ENCODE measurements at places on chromosomes 3 and 15.
A peak's percentile ranks its signal among the peaks of the same experiment; 100 is the strongest.

- H3K27me3 ChIP-seq = peaks cover 4% of the 10 kb centered on the region
- no peak overlapping the region for H3K4me3 ChIP-seq
- no peaks in the 10 kb centered on the region for H3K36me3 ChIP-seq
These were observed 2.7 kb upstream of the PLCL2 start for GRCh38 chr3:16881896-16882630.

DNA sequence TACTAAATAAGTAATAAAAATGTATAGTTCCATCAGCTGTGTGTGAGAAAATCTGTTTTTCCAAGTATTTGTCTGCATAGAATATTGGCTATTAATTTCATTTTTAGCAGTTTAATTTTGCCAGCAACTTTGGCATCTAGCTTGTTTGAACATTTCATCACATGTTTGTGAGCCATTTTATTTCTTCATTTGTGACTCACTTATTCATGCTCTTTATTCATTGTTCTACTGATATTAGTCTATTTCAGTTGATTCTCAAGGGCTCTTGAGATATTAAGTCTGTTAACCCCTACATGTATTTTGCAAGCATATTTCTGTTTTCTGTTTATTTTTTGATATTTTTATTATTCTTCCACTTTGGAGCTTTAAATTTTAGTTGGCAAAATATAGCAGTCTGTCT is 74.0 kb upstream of the PHLDB2 start:
- H3K36me3 ChIP-seq = no peaks in the 10 kb centered on the region
- H3K27ac ChIP-seq = no peak overlapping the region
- H3K4me3 ChIP-seq = no peak overlapping the region
- H3K4me1 ChIP-seq = no peaks in the 10 kb centered on the region
- DNase-seq = no peak

DNA sequence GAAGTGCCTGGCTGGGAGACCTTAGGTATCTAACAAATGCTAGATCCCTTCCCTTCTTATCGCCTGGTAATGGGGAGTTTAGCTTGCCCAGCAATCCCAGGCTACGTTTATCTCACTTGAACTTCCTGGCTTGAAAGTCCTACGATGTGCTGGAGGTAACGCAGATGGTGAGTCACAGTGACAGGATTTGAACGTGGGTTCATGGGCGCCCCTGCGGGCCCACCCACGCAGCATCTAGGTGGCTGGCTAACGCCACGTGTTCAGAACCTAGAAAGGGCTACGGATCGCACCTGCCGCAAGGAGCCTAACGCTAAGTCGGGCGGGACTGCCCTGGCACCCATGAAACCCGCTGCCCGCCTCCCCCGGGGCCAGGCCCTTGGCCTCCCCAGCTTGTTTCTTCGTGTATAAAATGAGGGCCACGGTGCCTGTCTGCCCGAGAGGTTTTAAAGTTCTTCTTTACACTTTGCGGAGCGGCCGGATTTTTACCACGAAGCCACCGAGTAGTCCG is 600 bp upstream of the USP3 start:
- H3K27me3 ChIP-seq = peaks cover 55% of the 10 kb centered on the region
- H3K27ac ChIP-seq = no peak overlapping the region
- no peaks in the 10 kb centered on the region for H3K4me1 ChIP-seq
- H3K36me3 ChIP-seq = no peaks in the 10 kb centered on the region
- no peak for DNase-seq
- peak overlapping the region; percentile 27 for H3K4me3 ChIP-seq

- H3K27ac ChIP-seq = no peak overlapping the region
- no peak overlapping the region for H3K4me3 ChIP-seq
- no peak for DNase-seq
- no peaks in the 10 kb centered on the region for H3K27me3 ChIP-seq
These were observed 26.2 kb downstream of the GNB4 start for GRCh38 chr3:179425075-179425474.

- no peak for DNase-seq
- no peaks in the 10 kb centered on the region for H3K36me3 ChIP-seq
- no peak overlapping the region for H3K27ac ChIP-seq
- H3K4me3 ChIP-seq = no peak overlapping the region
- peaks cover 1% of the 10 kb centered on the region for H3K4me1 ChIP-seq
These were observed 48.7 kb upstream of the TSC22D2 start for GRCh38 chr3:150359381-150359780.

DNA sequence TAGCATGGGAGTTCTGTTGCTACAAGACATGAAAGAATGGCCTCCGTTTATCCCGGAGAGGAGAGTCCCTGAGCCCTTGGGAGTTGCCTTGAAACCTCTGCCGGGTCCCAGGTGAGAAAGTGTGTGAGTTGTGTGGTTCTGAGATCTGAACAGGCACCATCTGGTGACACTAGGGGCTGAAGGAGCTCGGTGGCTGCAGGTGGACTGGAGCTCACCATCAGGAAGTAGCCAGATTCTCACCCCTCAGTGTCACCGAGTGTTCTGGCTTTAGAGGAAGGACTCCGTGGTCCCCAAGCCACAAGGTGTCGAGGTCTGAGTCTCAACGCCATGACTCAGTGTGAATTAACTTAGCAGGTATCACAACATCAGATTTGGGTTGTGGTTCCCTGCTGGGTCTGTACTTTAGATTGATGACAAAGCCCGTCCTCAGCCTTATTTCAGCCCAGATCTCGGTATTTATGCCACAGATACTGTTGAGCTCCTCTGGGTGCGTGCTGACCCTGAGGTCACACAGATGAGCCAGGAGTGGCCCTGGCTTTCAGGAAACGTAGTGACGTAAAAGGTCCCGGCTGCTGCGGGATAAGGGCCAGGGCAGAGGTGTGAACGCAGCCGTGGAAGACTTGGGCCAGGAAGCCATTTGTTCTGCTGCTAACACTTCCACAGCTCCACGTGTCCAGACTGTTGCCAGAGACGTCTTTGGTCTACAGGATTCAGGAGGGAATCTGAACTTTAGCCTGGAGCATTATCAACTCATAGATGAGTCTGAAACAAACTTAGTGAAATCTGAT is 54.4 kb downstream of the PGPEP1L start:
- H3K4me1 ChIP-seq = no peaks in the 10 kb centered on the region
- no peaks in the 10 kb centered on the region for H3K27me3 ChIP-seq
- no peak overlapping the region for H3K27ac ChIP-seq
- no peak for DNase-seq
- H3K36me3 ChIP-seq = peaks cover 40% of the 10 kb centered on the region

- no peak overlapping the region for H3K27ac ChIP-seq
- 0 out of 2 replicates have a peak, but pooled peaks cover 1% of the 10 kb centered on the region for H3K4me1 ChIP-seq
- DNase-seq = no peak
- no peaks in the 10 kb centered on the region for H3K27me3 ChIP-seq
- no peak overlapping the region for H3K4me3 ChIP-seq
These were observed 519.6 kb downstream of the NTRK3 start for GRCh38 chr15:87736891-87737389.

DNA sequence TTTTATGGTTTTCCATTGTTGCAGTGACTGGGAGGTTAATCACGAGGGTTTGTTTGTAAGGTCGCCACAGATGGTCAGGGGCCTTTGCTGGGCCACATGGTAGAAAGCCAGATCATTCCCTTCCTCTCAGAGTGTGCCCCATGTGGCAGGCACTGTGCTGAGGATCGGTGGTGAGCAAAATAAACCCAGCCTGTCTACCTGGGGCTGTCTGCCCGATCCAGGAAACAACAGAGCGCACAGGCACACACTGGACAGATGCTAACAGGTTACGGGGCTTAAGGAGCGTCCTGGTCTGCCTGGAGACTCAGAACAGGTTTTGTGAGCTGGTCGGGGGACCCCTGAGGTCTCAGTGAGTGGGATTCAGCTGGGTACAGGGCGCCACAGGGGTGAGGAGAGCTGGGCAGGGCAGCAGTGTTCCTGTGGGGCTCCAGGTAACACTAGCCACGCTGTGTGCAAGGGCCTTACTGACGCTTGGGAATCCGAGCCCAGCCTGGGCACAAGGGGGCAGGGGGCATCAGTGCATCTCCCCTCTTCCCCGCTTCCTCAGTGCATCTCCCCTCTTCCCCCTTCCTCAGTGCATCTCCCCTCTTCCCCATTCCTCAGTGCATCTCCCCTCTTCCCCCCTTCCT is 136.4 kb downstream of the DNAJB8 start:
- 0 out of 2 replicates have a peak, but pooled peaks cover 2% of the 10 kb centered on the region for H3K4me1 ChIP-seq
- H3K36me3 ChIP-seq = no peaks in the 10 kb centered on the region
- H3K4me3 ChIP-seq = no peak overlapping the region
- H3K27me3 ChIP-seq = no peaks in the 10 kb centered on the region

GRCh38 chr3:38190481-38190881 is 25.1 kb downstream of the OXSR1 start:
- no peaks in the 10 kb centered on the region for H3K4me1 ChIP-seq
- no peak overlapping the region for H3K27ac ChIP-seq
- DNase-seq = no peak
- no peak overlapping the region for H3K4me3 ChIP-seq

DNA sequence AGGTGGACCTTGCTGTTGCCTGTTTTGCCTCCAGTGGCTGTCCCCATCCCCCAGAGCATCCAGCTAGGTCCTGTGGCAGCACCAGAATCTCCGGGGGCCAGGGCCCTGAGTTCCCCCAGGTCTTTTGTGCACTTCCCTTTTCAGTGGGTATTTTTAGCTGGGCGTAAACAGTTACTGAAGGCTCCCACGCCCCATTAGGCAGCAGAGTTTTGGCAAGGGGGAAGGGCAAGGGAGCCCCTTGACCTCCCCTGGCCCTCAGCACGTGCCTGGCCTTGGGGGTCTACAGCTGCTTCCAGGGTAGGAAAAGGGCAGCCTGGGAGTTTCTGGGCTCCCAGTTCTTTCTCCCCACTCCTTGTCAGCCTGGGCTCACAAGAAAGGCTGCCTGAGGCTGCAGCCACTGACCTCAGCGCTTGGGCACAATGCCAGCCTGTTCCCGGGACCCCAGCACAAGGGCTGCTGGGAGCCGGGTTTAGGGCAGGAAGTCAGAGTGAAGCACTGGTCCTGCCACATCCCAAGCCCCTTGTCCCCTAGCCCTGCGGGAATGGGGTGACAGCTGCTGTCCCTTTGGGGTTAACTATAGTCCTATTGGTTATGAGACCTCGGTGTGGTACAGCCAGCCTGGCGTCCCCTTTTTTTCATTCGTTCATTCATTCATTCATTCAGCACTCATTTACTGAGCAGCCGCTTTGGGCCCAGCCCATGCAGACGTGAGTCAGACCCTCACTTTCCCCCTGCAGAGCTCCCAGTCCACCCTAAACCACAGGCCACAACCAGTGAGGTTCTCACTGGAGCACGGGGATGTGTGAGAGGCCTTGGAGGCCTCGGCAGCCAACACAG is 8.4 kb downstream of the CSK start:
- H3K4me3 ChIP-seq = no peak overlapping the region
- no peak for DNase-seq
- H3K36me3 ChIP-seq = no peaks in the 10 kb centered on the region
- H3K27ac ChIP-seq = no peak overlapping the region
- H3K4me1 ChIP-seq = peaks cover 7% of the 10 kb centered on the region

DNA sequence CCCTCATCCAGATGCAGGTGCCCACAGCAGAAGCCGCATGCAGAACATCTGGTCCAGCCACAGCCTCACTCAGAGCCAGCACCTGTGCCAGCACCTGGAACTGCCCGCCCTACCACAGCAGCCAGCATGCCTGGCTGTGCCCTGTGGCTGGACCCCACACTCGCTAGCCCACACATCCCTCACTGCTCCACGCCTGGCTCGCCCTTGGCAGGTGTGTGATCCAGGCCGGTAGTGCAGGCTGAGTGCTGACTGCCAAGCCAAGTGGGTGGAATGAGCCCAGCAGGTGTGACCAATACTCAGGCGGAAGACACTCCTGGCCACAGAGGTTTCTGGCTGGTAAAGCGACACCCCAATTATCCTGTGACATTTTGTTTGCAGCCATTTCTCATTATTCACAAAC is 162.4 kb upstream of the ROBO1 start:
- H3K27me3 ChIP-seq = no peaks in the 10 kb centered on the region
- DNase-seq = no peak
- H3K4me3 ChIP-seq = no peak overlapping the region
- H3K4me1 ChIP-seq = no peaks in the 10 kb centered on the region
- H3K36me3 ChIP-seq = no peaks in the 10 kb centered on the region
